ENCODE measurements at places on chromosomes 3 and 15. TPM values are rescaled to one million over a fixed set of nuclear protein-coding genes. Genes with fewer than 3 reads are reported as not detected.

RPN1 gene
- total RNA-seq: 76.5 TPM

CDCP1 gene
- 0.15 TPM for total RNA-seq

TTLL13 gene
- not detected for total RNA-seq

PLA2G4F gene
- 0.38 TPM for total RNA-seq

GOLGA8S gene
- total RNA-seq: 0.42 TPM

ILDR1 gene
- total RNA-seq: 0.15 TPM

PLSCR4 gene
- total RNA-seq: 13.2 TPM

SERPINI2 gene
- total RNA-seq: 0.49 TPM

MEF2A gene
- 182 TPM for total RNA-seq

CHCHD4 gene
- 28.6 TPM for total RNA-seq

RBSN gene
- 17.4 TPM for total RNA-seq

GAP43 gene
- 0.52 TPM for total RNA-seq

ADAMTS17 gene
- total RNA-seq: 1.8 TPM

Data from heart right ventricle (tissue), 16 donors.